ENCODE measurements at places on chromosomes 3 and 15.
A peak's percentile ranks its signal among the peaks of the same experiment; 100 is the strongest.

DNA sequence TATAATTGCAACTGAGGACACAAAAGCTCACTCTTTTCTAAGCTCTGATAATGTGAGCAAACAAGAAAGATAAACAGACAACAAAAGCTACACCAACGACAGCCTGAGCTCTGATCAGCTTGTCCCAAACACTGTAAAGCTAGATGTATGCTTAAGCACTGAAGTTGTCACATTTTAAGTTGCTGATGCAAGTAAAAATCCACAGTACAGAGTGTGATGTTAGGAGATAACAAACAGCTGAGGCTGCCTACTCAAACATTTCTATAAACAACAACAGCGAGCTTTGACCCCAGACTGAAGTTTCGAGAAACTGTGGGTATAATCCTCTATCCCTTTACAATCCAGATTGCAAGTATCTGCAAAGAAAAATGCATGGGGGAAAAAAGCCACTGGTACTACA, 10.7 kb downstream of the MTHFS start:
- no peak for DNase-seq

GRCh38 chr3:31955581-31955980, 25.5 kb downstream of the OSBPL10 start:
- DNase-seq: no peak

DNA sequence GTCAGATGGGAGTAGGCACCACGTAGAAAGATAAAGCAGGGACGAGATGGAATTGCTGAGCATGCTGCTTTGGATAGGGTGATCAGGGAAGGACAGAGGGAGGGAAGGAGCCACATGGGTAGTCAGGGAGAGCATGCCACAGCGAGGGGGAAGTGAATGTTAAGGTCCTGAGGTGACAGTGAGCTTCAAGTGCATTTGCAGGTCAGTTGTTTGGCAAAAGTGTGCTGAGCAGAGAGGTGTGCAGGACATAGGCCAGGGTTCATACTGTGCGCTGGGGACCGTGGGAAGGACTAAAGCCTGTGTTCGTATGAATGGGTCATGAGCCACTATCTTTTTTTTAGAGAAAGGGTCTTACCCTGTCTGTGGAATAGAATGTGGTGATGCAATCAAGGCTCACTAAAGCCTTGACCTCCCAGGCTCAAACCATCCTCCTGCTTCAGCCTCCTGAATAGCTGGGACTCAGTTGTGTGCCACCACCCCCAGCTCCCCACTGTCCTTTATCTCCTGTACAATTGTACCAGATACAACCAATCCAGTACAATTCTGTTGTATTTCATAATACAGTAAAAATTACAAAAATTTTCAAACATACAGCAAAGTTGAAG, 107.5 kb downstream of the DNAJB8 start:
- DNase-seq: no peak

- no peak for DNase-seq
These were observed 36.7 kb upstream of the NDUFB4 start for GRCh38 chr3:120559242-120560061.

DNA sequence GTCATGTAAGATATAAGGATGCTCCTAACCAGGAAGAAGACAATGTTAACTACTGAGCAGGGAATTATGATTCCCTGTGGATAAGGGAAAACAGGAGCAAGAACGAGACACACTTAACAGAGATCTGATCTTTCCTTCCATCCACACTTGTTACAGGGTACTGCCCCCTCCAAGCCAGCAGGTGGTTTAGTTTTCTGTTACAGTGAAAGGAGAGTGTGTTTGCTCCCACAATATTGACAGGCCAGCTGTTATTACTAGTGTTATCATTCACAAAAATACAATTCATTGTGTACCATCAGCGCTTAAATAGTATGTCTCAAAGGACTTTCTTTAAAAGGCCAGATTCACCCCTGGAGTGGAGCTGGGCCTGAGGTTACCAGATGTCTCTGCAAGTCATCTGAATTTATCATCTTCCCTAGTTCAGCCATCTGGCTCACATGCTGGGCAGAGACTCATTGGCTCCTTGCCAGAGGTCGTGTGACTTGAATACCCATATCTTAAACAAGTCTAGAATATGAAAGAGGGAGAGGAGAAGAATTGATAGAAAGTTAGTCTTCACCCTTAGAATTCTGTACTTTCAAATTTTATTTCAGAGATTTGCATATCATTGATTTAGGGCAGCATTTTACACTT, 16.8 kb upstream of the FMN1 start:
- no peak for DNase-seq

DNA sequence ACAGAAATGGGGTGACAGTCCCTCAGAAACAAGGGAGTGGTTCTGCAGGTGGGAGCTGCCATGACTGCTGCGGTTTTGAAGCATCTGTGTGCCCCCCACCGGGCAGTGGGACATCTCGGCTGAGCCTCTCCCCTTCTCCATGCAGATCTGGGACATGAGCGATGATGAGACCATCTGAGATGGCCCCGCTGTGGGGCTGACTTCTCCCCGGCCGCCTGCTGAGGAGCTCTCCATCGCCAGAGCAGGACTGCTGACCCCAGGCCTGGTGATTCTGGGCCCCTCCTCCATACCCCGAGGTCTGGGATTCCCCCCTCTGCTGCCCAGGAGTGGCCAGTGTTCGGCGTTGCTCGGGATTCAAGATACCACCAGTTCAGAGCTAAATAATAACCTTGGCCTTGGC, 89.0 kb downstream of the VGLL4 start:
- DNase-seq: no peak

DNA sequence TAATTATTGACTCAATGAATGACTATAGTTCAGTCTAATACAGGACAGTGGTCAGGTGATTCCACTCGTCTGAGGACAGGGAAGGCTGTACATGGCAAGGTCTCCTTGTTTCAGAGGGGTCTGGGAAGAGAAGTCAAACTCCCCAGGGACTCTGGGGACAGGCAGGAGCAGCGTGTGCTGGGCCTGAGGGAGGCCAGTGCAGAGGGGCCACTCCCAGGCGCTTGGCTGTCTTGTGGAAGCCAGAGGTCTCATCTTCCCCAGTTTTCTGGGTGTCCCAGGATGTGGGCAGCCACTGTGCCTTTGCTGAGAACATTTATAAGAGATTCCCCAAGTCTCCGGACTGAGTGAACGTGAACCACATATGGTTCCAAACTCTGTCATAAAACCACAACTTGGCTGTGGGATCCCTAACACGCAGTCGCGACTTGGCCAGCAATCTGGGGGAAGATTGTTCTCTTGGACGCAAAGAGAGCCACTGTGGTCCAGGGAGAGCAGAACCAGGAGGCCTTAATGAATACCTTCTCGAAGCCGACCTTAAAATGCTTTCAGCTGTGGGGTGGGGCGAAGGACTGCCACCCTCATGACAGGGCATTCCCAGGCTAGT, 30.4 kb downstream of the BHLHE40 start:
- DNase-seq: no peak

- peak; percentile 45 for DNase-seq
These were observed 435 bp downstream of the SLC35G2 start for GRCh38 chr3:136819392-136819730.

DNA sequence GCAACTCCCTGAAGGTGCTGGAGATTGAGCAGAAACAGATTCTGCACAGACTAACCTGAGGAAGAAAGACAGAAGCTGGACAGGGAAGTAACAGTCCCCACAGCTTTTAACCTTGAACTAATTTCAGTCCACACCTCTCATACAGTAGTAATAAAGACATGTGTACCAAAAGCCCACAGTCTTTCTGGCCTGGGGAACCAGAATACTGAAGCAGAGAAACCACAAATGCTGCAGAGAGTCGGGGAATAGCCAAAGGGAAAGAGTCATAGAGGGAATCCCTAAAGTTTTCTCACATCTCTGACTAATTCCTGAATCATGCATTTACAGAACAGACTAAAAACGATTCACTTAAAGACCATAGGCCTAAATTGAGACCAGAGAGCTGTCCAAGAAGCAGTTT, 503.4 kb upstream of the NECTIN3 start:
- no peak for DNase-seq

Data from iPS-NIHi11 (cell line).